BJ (cell line): ENCODE measurements at places on chromosomes 4 and X. TPM values are rescaled to one million over a fixed set of nuclear protein-coding genes. Genes with fewer than 3 reads are reported as not detected.

The F8 gene
- 2.7 and 3.4 TPM in 2 replicates for polyA plus RNA-seq

The MEPE gene
- polyA plus RNA-seq, result not detected in 2 replicates

The NEIL3 gene
- polyA plus RNA-seq, result 3.6 and 5.5 TPM in 2 replicates

The CORIN gene
- polyA plus RNA-seq, result 19.3 and 22.1 TPM in 2 replicates
